ENCODE measurements at places on chromosomes 11 and 22. TPM values are rescaled to one million over a fixed set of nuclear protein-coding genes. Genes with fewer than 3 reads are reported as not detected.
A peak's percentile ranks its signal among the peaks of the same experiment; 100 is the strongest.

- H3K27ac ChIP-seq: peak overlapping the region; percentile 96
- H3K4me1 ChIP-seq: peaks cover 69% of the 10 kb centered on the region
- H3K4me3 ChIP-seq: no peak overlapping the region
- no peaks in the 10 kb centered on the region for H3K36me3 ChIP-seq
- no peak for DNase-seq
These were observed 29.0 kb downstream of the TXN2 start for GRCh38 chr22:36452250-36452977.

GRCh38 chr11:1771700-1772099, 8.0 kb upstream of the CTSD start:
- H3K36me3 ChIP-seq: no peaks in the 10 kb centered on the region
- no peak overlapping the region for H3K27ac ChIP-seq
- peak overlapping the region; percentile 15 for H3K4me3 ChIP-seq
- peak; percentile 19 for DNase-seq
- H3K27me3 ChIP-seq: no peaks in the 10 kb centered on the region
- no peaks in the 10 kb centered on the region for H3K4me1 ChIP-seq

- DNase-seq: no peak
- H3K4me1 ChIP-seq: peaks cover 18% of the 10 kb centered on the region
- H3K4me3 ChIP-seq: peak within 1 kb of the TSS; percentile 60
These were observed at the start of gene CELSR1 for GRCh38 chr22:46537225-46537945. CELSR1 (minus strand) TSS chr22:46537620; CDS start chr22:46537170, 450 bp downstream.

DNA sequence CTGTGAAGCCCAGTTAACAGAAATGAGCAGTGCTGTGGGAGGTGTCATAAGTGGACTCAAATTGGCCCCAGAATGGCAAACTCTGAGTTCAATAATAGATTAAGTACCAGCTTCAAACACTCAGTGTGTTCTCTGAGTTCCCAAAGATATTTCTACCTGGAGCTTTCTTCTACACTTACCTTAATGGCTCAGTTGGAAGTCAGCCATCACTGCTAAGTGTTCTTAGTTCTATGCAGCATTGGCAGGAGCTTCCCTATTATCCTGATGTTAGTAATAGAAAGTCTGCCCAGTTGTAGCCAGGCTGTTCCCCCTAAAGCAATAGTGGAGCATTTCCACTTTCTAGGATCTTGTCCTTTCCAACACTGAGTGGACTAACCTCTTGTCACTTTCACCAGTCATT, 9.7 kb upstream of the PIK3IP1 start:
- H3K27ac ChIP-seq: no peak overlapping the region
- no peaks in the 10 kb centered on the region for H3K36me3 ChIP-seq
- no peaks in the 10 kb centered on the region for H3K27me3 ChIP-seq
- no peak for DNase-seq

The AQP11 gene
- polyA plus RNA-seq: 0.27 TPM

The APOL4 gene
- 3.2 TPM for polyA plus RNA-seq

The DMC1 gene
- 0.27 TPM for polyA plus RNA-seq

The BLID gene
- not detected for polyA plus RNA-seq
